Esophagus muscularis mucosa (tissue), 4 donors: ENCODE measurements at places on chromosomes 3 and 15. TPM values are rescaled to one million over a fixed set of nuclear protein-coding genes. Genes with fewer than 3 reads are reported as not detected.

GRCh38 chr3:6172871-6173642 is 687.9 kb upstream of the GRM7 start:
- no peak for DNase-seq

- DNase-seq: no peak
Observed at GRCh38 chr15:49810720-49811119, 189.9 kb downstream of the DTWD1 start.

- DNase-seq: no peak
Observed at GRCh38 chr15:51189669-51190385, 95.1 kb upstream of the TNFAIP8L3 start.

- DNase-seq: no peak
Observed at GRCh38 chr3:140247775-140248174, 312.8 kb downstream of the CLSTN2 start.

- DNase-seq: no peak
Observed at GRCh38 chr3:22704166-22704565, 499.0 kb upstream of the UBE2E2 start.

DNA sequence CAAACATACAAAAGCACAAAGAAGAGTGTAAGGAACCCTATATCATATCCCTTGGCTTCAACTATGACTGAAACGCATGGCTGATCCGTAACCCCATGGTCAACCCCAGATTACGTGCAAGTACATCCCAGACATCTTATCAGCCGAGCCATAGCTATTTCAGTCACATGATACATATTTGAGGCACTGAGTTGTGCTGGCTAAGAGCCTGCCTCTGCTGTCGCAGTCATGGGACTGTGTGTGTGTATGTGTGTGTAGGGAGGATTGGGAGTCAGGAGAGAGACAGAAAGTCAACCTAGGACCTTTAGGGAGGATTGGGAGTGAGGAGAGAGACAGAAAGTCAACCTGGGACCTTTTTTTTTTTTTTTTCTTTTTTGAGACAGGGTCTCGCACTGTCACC is 8.4 kb downstream of the ST6GAL1 start:
- no peak for DNase-seq

DNA sequence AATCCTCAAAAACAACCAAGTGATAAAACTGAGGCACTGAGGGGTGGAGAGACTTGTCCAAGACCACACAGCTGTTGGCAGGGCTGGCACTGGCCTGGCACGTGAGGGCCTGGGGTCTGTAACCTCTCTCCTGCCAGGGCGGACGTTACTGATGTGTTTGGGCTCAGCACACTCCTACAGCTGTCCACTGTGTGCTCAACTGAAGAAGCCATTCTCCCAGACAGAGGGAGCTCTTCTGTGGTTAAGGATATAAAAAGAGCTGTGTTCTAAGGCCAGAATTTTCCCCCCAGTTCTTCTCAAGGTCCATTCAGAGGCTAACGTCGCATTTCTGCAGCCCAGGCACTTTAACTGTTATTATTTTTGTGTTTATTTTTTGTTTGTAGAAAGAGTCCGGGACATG is 429.0 kb upstream of the ATP11B start:
- no peak for DNase-seq

- DNase-seq: no peak
Observed at GRCh38 chr3:107819656-107820055, 271.2 kb downstream of the CD47 start.

- no peak for DNase-seq
Observed at GRCh38 chr3:125048282-125048681, 7.5 kb downstream of the HEG1 start.

GRCh38 chr3:169104972-169105371 is 558.5 kb downstream of the MECOM start:
- DNase-seq: no peak

GRCh38 chr3:184196536-184196935 is 10.5 kb downstream of the ABCF3 start:
- DNase-seq: no peak

GRCh38 chr3:31999907-32000439 is 18.4 kb downstream of the ZNF860 start:
- no peak for DNase-seq

DNA sequence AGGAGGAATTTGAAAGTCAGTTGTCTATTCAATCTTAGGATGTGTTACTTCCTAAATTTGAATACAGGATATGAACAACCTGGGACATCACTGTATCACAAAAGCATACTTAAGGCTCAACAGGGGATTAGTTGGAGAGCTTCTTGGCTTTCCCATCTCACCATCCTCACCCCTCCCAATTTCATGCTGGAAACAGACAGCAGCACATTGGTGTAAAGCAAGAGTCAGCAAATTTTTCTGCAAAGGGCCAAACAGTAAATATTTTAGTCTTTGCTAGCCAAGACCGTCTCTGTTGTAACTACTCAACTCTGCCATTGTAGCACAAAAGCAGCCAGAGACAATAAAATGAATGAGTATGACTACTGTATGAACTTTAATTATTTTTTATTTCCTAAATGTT is 94.9 kb downstream of the ERC2 start:
- DNase-seq: no peak

DNA sequence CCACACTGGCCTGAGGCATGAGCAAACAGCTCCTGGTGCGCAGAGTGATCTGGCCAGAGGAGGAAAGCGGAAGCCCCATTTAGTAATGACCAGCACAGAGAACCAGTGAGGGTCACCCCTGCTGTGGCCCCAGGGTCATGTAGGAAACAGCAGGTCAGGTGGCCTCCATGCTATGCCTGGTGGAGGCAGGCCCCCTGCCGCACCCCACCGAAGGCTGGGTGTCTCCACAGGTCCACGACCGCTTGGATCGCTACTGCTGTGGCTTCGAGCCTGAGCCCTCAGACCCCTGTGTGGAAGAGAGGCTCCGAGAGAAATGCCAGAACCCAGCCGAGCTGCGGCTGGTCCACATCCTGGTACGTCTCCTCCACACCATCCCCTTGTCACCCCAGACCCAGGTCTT is 52.6 kb downstream of the POMGNT2 start:
- DNase-seq: peak; percentile 7

DNA sequence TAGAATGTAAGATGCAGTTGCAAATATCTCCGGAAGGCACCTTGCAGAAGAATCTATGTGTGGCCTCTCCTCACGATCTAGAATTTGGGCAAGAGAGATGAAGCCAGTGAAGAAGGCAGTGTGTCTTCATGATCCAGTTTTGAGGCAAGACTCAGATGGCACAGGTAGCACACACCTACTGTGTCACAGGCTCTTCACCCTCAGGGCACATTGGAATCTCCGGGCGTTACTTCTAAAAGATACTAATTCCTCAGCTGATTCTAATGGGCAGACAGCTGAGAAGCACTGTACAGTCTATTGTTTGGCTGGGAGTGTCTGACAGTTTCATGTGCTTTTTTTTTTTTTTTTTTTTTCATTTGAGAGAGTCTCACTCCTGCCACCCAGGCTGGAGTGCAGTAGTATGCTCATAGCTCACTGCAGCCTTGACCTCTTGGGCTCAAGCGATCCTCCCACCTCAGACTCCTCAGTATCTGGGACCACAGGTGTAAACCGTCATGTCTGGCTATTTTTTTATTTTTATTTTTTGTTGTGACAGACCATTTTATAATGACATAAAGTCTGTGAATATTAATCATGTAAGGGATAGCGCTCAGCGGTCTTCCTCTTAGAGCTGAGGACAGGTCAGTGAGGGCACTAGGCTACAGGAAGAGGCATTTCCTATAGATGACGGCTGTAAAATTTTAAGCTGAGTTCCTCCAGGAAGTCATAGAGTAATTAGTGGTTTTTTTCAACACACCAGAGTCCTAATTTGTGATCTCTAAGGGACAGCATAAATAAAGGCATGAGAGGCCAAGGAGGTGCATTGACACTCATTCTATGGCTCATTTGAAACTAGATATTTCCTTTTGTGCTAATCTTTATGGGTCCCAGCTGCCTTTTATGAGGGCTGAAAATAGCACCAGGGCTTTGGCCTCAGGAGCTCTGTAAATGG is 4.0 kb downstream of the C3orf52 start:
- DNase-seq: no peak

GRCh38 chr15:96201696-96202095 is 128.8 kb upstream of the NR2F2 start:
- peak; percentile 64 for DNase-seq

GRCh38 chr15:80191198-80191597 is 38.4 kb downstream of the FAH start:
- DNase-seq: no peak

- no peak for DNase-seq
Observed at GRCh38 chr3:138440596-138440995, 6.2 kb downstream of the ESYT3 start.

DNA sequence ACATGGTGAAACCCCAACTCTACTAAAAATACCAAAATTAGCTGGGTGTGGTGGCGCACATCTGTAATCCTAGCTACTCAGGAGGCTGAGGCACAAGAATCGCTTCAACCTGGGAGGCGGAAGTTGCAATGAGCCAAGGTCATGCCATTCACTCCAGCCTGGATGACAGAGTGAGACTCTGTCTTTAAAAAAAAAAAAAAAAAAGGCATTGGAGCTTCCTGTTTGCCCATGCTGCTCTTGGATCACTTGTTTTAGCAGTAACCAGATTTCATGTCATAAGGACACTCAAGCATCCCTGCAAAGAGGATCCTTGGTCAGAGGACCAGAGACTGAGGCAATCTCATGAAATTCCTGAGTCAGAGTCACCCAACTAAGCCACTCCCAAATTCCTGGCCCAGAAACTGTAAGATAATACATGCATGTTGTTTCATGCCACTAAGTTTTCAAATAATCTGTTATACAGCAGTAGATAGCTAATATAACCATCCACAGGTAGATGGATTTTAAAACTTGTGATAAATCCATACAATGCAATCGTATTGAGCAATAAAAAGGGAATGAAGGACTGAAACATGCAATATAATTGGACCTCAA is 82.0 kb upstream of the XXYLT1 start:
- no peak for DNase-seq

GRCh38 chr15:88693191-88693590 is 54.4 kb downstream of the ISG20 start:
- no peak for DNase-seq

- DNase-seq: no peak
Observed at GRCh38 chr3:127170814-127171213, 22.1 kb upstream of the PRR23E start.

GRCh38 chr15:90862964-90863778 is 5.2 kb upstream of the FURIN start:
- no peak for DNase-seq

DNA sequence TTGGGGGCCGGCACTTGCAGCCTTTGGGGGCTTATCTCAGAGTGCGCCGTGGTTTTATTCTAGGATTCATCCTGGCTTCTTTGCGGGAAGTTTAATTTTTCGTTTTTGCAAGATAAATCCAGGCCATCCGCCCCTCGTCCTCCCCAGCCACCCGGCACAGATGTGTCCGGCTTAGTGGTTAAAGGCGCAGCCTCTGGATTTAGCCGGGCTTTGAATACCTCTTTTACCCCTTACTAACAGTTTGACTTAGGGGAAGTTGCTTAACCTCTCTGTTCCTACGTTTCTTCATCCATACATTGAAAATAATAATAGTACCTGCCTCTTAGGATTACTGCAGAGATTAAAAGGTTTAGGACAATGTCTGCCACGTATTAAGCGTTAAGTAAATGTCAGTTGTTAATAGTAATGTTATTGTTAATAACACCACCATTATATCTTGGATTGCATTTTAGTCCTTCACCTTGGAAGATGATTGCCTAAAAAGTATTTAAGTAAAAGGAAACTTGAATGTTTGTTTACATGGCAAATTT is 714 bp downstream of the ECT2 start:
- DNase-seq: no peak

The RTP1 gene
- not detected for total RNA-seq

The KIF23 gene
- total RNA-seq: 5.9 TPM

The VWA5B2 gene
- 0.32 TPM for total RNA-seq

The ARL13B gene
- total RNA-seq: 17.0 TPM

The SLC28A1 gene
- 0.23 TPM for total RNA-seq

The PLA1A gene
- total RNA-seq: 2.9 TPM

The CSPG4 gene
- 169 TPM for total RNA-seq

The CELF6 gene
- 2.9 TPM for total RNA-seq

The MYH15 gene
- total RNA-seq: 0.34 TPM

The ITPKA gene
- total RNA-seq: 2.5 TPM

The SAMD7 gene
- not detected for total RNA-seq

The ADAMTS9 gene
- total RNA-seq: 56.7 TPM

The SETD2 gene
- total RNA-seq: 52.4 TPM

The FGF12 gene
- 10.2 TPM for total RNA-seq

The OIP5 gene
- not detected for total RNA-seq

The HES1 gene
- 27.3 TPM for total RNA-seq

The SLC35G2 gene
- 6.4 TPM for total RNA-seq
